NCI-H69 (cell line): ENCODE measurements at places on chromosomes 3 and 15.

DNA sequence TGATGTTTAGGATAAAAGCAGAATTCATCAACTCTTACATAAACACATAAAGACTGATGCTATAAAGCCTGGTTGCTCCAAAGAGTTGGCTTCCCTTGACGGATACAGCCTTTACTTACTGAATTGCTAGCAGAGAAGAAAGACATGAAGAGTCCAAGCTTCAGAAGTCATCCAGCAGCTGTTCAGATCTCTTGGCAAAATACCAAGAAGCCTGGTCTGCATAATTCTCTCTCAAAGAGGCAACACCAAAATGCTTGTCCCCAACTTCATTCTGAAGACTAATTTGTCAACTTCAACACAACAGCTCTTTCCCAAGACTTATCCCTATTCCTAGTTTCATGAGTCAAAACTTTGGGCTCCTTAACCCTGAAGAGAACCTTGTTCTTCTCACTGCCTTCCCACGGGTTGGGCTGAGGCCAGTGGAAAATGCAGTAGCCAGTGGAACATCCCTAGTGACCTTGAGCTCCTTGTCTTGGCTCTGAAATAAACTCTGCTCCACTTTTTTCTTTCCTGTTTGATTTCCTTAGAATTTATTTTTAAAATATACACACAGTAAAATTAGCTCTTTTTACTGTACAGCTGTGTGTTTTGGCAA, 119.2 kb upstream of the THBS1 start:
- DNase-seq: peak; percentile 10

- DNase-seq: peak; percentile 71
These were observed 522 bp downstream of the MED12L start for GRCh38 chr3:151085889-151086483.

- no peak for DNase-seq
These were observed 35.5 kb upstream of the GNB4 start for GRCh38 chr3:179486806-179487205.

GRCh38 chr3:37197810-37198371, 23.5 kb upstream of the LRRFIP2 start:
- peak; percentile 2 for DNase-seq

DNA sequence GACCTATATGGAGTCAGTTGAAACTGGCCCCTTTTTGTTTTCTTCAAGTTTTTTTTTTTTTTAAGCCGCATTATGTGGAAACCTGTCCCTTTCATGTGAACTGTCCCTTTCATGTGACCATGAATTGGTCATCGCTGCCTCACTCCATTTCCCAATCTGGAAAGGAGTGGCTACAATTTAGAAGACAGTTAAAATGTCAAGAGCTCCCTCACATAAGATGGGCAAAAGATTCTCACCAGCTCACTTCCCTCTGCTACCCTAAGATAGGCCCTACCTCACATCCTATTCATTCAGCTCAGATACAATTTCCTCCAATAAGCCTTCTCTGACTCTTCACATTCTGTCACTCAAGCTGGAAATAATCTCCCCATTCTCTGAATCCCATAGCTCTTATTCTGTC, 111.3 kb upstream of the BCL6 start:
- DNase-seq: no peak

- DNase-seq: peak; percentile 86
These were observed 62.1 kb downstream of the PLXNA1 start for GRCh38 chr3:127044996-127045395.

GRCh38 chr15:68700455-68701123, 120.1 kb downstream of the ANP32A start:
- peak; percentile 85 for DNase-seq

DNA sequence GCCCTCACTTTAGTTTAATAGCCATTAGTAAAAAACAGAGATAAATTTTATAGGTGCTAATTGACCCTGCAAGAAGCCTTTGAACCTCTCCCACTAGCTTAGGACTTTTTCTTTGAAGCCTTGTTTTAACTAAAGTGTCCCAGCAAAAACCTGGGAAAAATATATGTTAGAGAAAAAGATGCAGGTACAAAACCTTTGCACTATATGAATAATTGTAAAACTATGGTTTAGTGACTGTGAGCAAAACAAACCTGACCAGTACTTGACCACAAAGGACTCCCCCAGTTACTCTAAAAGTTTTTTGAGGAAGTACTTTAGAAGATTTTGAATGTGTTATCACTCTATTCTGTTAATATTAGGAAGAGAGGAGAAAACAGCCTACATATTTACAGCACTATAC, 123.3 kb upstream of the TP63 start:
- no peak for DNase-seq

DNA sequence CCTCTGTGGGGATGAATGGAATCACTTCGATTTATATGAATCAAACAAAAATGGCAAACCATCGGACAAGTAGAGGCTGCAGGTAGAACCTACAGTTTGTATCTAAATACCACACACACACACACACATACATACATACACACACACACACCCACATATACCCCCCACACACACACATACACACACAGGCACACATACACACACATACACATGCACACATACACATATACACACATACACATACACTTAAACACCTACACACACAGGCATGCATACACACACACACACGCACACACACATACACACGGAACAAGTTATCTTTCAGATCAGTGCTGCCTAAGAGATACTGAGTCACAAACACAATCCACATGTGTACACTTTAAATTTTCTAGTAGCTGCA, 24.3 kb downstream of the HEG1 start:
- no peak for DNase-seq

GRCh38 chr3:75014008-75014407, 399.5 kb upstream of the CNTN3 start:
- DNase-seq: no peak

GRCh38 chr15:62559381-62559733, 394.3 kb upstream of the C2CD4B start:
- peak; percentile 27 for DNase-seq

- DNase-seq: no peak
These were observed 275.9 kb downstream of the ZIC4 start for GRCh38 chr3:147130461-147130860.

DNA sequence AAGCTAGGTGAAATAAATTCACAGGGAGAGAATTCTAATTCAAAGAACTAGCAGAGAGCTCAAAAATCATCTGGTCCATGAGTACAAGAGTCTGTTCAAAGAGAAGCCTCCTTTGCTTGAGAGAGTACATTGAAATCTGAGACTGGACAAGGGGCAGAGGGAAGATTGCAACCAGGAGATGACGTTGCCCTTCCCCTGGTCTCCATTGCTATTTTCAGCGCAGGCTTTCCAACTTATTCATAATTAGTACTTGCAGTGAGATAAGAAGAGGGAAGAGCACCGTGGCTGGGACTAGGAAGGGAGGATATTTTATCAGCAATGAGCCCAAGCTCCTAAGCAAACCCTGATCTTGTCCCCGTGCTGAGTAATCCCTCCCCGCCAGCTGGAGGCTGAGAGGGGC, 251.8 kb upstream of the RORA start:
- no peak for DNase-seq

DNA sequence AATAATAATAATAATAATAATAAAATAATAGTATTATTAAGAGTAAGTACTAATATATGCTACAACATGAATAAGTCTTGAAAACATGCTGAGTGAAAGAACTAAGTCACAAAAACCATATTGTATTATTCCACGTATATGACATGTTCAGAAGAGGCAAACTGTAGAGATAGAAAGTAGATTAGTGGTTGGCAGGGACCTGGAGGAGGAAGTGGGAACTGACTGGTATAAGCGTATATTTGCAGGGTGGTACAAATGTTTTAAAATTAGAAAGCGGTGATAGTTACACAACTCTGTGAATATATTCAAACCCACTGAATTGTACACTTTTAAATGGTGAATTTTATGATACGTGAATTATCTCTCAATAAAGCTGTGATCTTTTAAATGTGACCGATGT, 32.8 kb downstream of the LRRK1 start:
- no peak for DNase-seq

- peak; percentile 93 for DNase-seq
These were observed at the start of gene B3GNT5 for GRCh38 chr3:183252973-183253527. TSS of gene B3GNT5 (plus strand) at chr3:183253253. CDS start at chr3:183269799, 16,546 bp downstream.

GRCh38 chr3:164897342-164897741, 181.0 kb downstream of the SI start:
- peak; percentile 89 for DNase-seq

DNA sequence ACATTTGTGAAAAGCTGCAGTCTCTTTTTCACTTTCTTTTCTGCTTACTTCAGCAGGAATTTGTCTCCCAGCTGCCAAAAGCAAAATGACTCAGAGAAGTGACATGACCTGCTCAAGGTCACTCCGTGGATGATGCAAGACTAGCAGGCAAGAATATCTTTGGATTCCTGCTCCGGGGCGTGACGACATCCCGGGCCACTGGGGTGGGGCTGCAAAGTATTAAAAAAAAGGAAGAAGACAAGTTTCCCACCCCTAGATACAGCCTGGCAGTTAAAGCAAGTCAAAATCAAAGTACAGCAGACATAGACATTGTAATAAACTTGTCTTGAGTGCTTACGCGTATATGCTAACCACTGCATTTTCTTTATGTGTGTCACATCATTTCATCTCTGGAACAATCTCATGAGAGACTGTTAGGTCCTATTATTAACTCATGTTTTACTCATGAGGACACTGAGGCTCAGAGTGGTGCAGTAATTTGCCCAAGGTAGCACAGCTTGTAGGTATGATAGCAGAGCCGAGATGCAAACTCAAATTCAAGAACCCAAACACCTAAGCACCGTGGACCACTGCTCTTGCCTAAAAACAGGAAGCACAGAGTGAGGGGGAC, 485.2 kb upstream of the PROK2 start:
- peak; percentile 32 for DNase-seq

DNA sequence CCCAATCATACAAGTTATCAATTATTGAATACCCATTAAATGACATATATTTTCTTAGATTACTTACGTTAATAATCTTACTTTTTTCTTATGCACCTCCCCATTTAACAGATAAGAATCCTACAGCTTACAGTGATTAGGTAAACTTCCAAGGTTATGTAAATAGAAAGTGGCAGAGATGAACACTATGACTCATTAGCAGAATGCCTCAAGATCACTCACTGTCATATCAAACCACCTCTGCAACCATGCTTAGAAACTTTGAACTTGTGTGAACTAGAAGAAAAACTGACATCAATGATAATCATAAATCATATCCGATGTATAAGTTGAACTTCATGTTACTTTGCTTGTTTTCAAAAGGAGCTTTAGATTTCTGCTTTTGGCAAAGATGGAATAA, 911.6 kb upstream of the ARPP21 start:
- no peak for DNase-seq

DNA sequence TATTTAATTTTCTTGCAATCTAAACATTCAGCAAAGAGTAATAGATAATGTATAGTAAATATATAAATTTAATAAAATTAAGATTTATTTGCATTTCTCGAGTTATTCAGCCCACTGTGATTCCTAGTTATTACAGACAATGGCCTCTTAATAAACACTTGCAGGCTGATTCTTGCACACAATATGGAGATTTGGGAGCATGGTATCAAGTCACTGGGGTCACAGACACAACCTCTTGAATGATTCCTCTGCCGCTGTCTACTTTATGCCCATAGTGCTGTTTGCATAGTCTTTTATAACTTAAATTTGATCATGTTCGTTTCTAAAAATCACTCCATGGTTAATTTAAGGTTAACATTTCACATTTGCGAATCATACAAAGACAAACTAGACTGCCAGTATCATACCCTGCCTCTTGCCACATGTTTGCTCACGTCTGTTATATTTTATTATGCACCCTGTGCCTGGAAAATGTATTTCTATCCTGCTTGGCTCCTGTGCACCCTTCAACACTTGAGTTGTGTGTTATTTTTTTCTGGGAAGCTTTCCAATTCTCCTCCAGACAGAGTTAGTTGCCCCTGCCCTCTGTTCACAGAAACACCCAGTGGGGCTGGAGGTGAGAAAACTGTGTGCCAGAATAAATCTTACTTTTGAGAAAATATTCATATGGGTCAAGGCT, 206.3 kb upstream of the ROBO1 start:
- DNase-seq: no peak

DNA sequence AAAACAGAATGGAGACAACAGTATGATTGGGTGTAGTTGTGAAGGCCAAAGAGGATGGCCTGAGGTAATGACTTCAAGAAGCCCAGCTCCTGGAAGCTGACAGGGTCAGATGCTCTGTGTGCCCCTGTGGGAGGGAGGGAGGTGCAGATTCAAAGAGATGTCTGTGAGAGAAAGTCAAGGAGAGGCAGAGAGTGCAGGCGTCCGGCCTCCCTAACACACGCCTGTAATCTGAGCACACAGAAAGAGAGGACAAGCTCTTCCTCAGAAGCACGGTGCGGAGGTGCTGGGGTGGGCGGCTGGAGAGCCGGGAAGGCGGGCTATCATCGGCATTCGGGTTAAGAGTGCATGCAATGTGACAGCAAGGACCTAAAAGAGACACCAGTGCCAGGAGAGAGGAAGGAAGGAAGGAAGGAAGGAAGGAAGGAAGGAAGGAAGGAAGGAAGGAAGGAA, 238.2 kb upstream of the HES1 start:
- DNase-seq: no peak

GRCh38 chr15:57036352-57036751, 117.9 kb downstream of the TCF12 start:
- DNase-seq: peak; percentile 77

DNA sequence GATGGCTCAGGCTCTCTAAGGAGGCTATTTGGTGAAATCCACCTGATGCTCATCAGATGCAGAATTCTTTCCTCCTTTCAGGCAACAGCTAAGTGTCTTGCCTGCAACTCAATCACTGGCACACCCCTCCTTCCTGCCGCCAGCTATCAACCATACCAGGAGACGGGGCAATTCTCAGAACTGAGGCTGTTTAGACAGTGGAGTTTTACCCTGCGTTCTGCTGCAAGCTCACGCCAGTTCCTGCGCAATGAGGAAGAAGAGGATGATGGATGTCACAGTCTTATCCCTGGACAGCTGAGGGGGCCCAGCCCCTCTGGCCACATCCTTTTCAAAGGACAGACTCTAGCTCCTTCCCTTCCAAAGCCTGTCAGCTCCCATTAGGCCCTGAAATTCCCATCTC, 7.0 kb upstream of the MANF start:
- no peak for DNase-seq

DNA sequence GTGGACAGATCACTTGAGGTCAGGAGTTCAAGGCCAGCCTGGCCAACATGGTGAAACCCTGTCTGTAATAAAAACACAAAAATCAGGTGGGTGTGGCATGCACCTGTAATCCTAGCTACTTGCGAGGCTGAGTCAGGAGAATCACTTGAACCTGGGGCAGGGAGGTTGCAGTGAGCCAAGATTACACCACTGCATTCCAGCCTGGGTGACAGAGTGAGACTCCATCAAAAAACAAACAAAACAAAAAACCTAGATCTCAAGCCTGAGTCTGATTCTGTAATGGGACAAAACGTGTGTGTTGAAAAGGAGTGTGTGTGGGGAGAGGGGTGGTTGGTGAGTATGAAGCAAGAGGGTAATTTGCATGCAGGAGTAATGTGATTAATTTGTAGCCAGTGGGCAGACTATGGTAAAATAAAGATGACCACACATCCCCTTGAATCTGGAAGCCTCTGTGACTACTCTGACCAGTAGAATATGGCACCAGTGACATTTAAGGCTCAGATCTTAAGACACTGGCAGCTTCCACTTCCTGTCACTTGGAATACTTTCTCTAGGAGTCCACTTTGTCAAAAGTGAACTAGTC, 18.4 kb upstream of the OPA1 start:
- DNase-seq: no peak

GRCh38 chr3:13074006-13074375, 762 bp upstream of the IQSEC1 start:
- no peak for DNase-seq

GRCh38 chr3:101561630-101562328, at the start of gene TRMT10C:
TSS of gene TRMT10C (plus strand) at chr3:101561868. CDS start at chr3:101564782, 2,914 bp downstream.
- DNase-seq: peak; percentile 89

- peak; percentile 20 for DNase-seq
These were observed 3.4 kb downstream of the PDZRN3 start for GRCh38 chr3:73621388-73621787.

GRCh38 chr3:13142552-13143380, 69.5 kb upstream of the IQSEC1 start:
- DNase-seq: no peak
